WERI-Rb-1 (cell line): ENCODE measurements at places on chromosomes 7 and 10.
A peak's percentile ranks its signal among the peaks of the same experiment; 100 is the strongest.

DNA sequence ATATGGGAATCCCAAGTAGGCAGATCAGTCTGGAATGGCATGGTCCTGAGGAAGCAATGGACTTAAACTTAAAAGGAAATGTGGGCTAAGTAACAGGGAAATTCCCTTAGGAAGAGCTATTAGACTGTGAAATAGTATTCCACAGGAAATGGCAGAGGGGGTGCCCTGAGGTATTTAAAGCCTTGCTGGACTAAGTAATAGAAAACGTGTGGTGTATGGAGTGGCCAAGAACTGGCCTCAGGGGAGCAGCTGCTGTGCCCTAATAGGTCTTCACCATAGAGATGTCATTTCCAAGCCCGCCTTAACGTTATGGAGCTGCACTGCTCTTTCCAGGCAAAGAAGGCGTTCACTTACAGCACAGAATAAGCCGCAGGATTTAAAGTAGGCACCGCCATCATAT lies 365.2 kb upstream of the ZMIZ1 start:
- DNase-seq, result no peak

- DNase-seq, result no peak
Measured at GRCh38 chr7:97757824-97758223, 25.9 kb downstream of the TAC1 start.

DNA sequence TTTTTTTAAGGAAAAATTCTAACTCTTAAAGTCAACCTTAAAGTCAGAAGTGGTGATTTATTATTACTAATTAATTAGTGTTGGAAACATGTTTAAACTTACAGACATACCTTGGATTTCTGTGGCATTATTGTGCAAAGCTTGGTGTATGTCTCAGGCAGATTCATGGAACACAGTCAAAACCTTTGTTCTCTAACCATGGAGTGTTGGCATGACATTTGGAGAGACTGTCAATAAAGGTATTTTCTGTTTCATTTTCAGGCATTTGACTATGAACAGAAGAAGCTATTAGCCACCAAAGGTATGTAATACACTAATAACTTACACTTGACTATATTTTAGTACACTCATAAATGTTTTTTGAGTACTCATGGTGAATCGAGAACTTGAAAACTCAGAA lies 293.7 kb downstream of the BICC1 start:
- DNase-seq, result no peak

- DNase-seq, result no peak
Measured at GRCh38 chr10:36670621-36671402, 454.6 kb upstream of the ANKRD30A start.

GRCh38 chr7:70744492-70744891 lies 387.5 kb upstream of the GALNT17 start:
- DNase-seq, result no peak

DNA sequence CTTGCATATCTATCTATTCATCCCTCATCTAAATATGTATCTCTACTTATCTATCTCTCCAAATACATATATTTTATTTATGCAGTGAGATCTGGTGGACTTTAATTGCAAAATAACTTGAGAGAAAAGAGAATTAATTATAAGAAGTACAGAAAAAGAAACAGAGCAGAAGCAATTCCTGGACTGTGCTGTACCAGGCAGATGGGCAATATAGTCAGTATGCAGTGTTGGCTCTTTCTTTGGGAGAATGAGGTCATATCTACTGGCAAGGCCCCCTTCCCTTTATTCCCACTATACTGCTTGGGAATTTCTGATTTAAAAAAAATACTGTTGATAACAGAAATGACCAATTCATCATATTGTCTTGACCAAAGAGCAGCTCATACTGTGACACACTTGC lies 49.0 kb upstream of the TOMM7 start:
- DNase-seq, result no peak

GRCh38 chr10:3848005-3848774 lies 63.2 kb upstream of the KLF6 start:
- DNase-seq, result no peak

DNA sequence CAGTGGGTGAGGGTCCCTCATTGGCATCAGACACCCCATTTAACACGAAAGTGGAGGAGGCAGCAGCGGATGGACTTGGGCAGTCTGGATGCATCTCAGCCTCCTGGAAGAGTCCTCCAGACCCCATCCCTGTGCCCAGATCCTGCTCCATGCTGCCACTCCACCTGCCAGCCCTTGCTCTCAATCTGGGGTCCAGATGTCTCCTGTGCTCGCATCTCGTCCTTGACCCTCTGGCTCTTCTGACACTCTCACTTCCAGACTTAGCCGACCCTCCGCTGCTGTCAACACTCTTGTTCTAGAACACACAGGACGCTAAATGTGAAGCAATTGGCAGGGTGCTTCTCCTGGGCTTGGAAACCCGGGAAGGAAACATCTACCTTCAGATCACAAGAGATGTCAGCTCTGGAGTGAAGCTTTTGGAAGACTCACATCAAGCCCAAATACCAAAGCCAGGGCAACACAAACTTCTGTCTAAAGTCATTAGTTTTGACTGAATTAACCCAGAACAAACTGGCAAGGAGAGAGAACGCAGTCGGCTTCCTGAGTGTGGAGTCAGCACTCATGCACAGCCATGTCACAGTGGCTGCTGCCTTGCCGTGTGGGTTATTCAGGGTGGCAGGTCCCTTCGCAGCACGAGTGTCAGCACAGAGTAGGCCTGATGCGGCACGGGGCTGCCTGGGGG lies 379.1 kb downstream of the TCERG1L start:
- no peak for DNase-seq

- no peak for DNase-seq
Measured at GRCh38 chr10:47176903-47177868, 122.8 kb upstream of the GDF10 start.

DNA sequence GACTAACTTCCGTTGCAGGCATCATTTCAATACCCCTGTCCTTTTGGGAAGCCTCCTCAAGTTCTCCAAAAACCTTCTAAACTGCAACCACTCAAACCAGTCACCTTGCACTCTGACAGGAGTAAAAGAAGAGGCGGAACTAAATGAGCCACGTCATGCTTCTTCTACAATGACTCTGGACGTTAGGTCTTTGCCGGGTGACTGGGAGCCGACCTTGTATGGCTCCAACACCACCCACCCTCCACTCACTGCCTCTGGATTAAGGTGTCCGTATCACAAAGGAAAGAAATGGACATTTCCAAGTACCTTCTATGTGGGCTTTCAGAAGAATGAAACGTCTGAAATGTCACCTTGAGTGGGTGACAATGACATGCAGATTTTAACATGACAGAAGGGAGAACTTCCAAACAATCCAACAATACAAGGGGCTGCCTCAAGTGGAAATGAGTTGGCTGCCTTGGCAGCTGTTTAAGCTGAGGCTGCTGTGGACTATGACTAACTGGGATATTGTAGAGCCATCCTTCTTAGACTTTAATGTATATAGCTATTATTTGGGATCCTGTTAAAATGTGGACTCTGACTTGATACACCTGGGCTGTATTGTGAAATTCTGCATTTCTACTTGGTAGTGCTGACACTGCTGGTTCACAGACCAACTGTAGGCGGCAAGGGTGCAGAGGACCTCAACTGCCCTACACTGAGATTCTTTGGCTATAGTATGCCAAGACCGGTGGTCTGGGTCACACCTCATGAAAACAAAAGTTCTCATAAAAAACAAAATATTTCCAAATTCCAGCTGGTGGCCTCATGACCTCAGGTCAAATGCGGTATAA lies 33.8 kb upstream of the PDLIM1 start:
- no peak for DNase-seq

GRCh38 chr7:41834805-41835694 lies 132.2 kb upstream of the INHBA start:
- no peak for DNase-seq

DNA sequence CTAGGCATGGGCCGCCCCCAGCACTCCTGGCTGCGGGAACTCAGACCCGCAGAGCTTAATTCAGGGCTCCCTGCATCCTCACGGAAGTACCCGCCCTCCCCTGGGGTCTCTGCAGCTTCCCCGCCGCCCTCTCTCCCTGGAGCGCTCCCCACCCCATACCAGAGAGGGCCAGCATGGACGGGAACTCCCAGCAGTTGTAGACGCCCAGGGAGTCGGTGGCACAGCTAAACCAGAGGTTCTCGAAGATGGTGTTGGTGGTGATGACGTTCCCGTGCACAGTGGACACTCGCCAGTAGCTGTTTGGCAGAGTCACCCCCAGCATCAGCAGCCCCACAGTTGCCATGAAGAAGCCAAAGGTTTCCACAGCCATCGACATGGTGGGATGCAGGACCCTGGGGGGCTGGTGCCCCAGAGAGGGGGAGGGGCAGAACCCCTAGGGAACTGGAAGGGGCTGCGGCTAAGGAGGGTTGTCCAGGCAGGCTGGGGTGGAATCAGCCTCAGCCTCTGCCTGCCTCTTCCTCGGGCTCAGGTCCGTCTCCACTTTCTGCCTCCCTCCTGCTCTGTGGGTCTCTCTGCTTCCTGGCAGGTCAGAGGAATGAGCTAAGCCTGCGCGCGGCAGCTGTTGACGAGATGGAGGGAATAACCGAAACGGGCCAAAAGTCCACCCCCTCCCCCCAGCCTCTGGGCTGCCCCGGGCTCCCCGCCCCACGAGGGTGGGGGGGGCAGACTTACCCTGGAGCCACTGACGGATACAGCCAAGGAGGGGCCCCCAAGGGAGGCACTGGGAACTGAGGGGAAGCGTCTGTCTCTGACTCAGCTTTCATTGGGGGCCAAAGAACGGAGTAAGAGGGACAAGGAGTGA lies at the start of gene CLDN15:
CLDN15 (minus strand) TSS at position 597 of the 862 bp plus-strand sequence; CDS start at position 376, 221 bp downstream.
- DNase-seq, result peak; percentile 85

DNA sequence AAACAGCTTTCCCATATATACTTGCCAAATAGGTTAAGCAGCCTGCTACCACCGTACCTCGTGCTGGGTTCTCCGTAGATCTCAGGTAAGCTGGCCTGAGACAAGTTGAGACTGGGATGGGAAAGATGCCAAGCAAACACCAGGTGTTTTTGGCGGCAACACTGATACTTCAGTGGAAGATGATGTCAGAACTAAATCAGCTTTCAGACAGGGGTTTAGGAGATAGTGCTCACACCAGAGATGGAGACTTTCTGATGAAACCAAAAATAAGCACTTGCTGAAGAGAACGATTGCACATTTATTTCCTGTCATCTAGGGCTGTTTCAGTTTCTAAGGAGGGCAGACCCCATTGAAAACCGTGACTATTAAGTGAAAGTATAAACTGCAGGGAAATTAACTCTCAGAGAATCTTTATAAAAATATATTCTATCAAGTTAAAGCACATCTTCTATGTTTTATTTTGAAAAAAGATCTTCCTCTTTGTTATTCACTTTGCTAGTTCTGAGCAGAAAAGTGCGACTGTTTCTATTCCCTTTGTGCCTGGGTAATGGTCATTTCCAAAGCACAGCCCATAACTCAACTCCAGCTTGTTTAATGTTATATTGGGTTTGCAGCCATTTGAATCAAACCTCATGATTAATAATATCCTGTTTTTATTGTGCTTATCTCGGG lies 149.9 kb downstream of the CPED1 start:
- DNase-seq, result no peak

DNA sequence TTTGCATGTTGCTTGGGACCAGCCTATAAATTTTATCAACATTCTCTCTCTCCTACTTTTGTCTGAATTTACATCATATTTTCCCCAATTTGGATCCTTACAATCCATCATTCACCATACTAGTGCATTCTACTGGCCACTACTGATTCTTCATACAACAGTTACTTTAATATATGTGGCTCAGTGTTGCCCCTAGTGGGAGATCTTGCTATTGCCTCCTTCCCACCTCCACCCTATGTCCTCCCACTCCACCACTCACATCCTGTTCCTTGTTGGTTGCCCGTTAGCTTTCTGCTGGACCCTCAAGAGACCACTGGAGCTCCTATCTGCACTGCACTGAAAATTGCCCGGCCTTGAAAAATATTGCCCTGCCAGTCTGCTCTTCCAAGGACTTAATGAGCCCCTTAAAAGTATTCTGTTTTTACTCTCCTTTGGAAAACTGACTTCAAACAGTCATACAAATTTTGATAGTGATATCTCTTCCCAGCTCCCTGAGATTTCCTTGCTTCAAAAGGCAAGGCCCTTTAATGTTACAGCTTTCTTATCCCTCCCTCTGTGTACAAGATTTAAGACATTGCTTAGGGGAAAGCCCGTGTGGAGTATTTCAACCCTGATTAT lies 243.2 kb upstream of the TMEM229A start:
- DNase-seq, result peak; percentile 56

- no peak for DNase-seq
Measured at GRCh38 chr7:130598056-130598455, 70.5 kb downstream of the COPG2 start.

- no peak for DNase-seq
Measured at GRCh38 chr7:134334408-134334807, 17.7 kb upstream of the SLC35B4 start.

GRCh38 chr7:12783421-12784095 lies 96.1 kb downstream of the ARL4A start:
- DNase-seq, result no peak
